ENCODE measurements at places on chromosomes 1 and 21.

- no peak for DNase-seq
These were observed 168.8 kb downstream of the ZSCAN20 start for GRCh38 chr1:33641104-33641830.

- DNase-seq, result no peak
These were observed 105.4 kb upstream of the VANGL1 start for GRCh38 chr1:115536279-115536816.

DNA sequence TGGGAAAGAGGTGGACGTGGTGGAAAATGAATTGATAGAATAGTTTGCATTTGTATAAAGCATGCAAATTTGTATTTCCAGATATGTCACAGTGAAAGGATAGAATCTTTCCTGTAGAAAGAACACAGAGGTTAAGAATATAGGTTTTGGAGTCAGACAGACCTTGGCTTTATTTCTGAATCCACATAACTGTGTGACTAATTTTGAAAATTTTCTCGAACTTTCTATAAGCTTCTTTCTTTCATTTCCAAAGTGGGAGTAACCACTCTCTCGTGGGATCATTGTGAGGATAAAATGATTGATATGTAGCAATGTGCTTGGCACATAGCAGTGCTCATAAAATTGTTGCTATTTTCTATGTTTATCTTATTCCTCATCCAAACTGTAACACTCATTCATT, 108.8 kb downstream of the DISC1 start:
- DNase-seq, result no peak

- DNase-seq, result no peak
These were observed 25.3 kb downstream of the RRAGC start for GRCh38 chr1:38834221-38834782.

DNA sequence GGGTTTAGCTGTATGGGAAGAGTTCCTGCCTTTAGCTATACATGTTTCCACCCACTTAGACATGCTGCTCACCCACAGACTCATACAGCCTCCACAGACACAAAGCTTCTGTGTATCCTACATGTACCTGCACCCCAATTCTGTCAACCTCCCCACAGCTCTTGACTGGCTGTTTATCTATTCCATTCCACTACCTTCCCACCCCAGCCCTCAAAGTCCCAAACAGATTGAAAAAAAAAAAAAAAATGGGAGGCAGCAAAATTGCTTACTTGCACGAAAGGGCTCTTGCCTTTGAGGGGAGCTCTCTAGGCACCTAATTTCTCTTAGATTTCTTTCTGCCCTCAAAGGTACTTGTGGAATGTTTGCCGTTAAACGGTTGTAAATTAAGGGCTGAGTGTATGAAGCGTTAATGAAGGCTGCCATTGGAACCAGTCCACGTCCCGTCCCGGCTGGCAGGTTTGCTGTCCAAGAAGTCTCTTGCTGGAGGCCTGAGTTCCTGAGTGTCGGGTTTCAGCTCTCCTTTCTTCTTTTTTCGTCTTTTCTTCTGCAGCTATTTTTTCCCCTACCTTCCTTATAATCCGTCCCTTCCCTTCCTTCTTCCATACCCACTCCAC, 43.6 kb downstream of the PBX1 start:
- DNase-seq, result no peak

GRCh38 chr21:39756285-39756684, 11.3 kb downstream of the IGSF5 start:
- no peak for DNase-seq

- DNase-seq, result no peak
These were observed 111.1 kb downstream of the RERE start for GRCh38 chr1:8706291-8706690.

GRCh38 chr1:181127898-181128453, 39.5 kb downstream of the IER5 start:
- DNase-seq, result no peak

GRCh38 chr1:2567083-2567679, 11.0 kb downstream of the TNFRSF14 start:
- no peak for DNase-seq

GRCh38 chr1:110746644-110747259, 72.0 kb upstream of the KCNA3 start:
- peak; percentile 31 for DNase-seq

Measured in foreskin melanocyte (primary cell).